T47D (cell line): ENCODE measurements at places on chromosomes 7 and 10.

- peak; percentile 66 for DNase-seq
Measured at GRCh38 chr7:45574669-45575500, 717 bp downstream of the ADCY1 start.

DNA sequence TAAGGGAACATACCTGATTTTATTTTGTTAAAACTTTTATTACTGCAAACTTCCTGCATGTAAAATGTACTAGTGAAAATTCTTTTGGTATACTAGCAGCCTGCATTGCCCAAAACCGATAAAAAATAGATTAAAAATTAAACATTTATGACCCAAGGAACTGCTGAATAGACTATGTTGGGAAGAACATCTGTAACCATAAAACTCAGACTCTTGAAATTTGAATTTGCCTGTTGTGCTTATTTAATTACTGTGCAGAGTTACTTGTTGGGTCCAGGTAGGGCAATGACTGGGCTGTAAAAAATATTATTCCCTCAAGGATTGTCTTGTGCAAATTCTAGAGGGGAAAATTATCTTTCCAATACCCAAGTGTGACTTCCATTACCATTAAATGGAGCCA lies 193.5 kb upstream of the PITRM1 start:
- DNase-seq: no peak

GRCh38 chr10:30420266-30420665 lies 13.7 kb upstream of the MAP3K8 start:
- DNase-seq: no peak

DNA sequence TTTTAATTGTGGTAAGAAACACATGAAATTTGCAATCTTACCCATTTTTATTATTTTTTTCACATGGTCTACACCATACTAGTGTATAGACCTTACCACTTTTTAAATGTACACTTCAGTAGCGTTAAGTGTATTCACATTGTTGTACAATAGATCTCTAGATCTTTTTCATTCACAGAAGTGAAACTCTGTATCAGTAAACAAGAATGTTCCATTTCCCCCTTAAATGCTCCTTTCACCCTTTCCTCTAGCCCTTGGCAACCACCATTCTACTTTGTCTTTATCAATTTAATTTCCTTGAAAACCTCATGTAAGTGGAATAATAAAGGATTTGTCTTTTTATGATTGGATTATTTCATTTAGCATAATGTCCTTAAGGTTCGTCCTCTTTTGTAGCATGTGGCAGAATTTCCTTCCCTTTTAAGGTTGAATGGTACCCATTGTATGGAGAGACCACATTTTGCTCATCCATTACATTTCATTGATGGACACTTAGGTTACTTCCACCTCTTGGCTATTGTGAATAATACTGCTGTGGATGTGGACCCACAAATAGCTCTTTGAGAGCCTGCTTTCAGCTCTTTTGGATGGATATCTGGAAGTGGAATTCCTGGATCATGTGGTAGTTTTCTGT lies 45.7 kb downstream of the SNX10 start:
- no peak for DNase-seq

DNA sequence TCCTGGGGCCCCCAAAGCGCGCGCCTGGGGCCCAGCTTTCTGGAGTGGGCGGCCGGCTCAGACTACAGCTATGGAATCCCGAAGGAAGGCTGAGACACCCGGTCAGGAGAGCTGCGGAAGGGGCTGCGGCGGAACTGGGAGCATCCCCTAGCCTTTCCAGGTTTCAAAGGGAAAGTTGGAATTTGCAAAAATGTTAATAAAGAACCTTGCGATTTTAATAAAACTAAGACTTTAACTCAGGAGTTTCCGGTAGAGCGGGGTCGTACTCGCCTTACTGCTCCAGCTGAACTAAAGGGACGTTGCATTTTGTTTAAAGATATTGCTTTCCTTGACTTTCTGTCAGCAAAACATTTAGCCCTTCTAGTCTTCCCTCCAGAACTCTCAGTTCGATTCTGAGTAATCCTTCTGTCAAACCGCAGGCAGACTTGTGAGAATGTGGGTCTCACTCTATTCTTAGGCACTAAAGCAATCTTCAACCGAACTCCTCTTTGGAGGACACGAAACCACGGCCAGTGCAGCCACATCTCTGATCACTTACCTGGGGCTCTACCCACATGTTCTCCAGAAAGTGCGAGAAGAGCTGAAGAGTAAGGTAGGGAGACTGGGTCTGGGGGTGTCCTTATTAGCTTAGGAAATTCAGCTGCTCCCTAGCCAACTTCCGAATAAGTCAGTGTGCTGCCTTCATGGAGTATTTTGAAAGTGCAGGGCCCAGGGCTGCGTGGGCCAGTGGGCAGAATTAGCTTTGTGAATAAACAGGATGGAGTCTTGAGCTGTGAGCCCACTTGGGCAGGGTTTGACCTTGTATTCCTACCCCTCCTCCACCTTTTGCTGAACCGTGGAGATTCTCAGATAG lies 1.9 kb downstream of the CYP26A1 start:
- no peak for DNase-seq

- DNase-seq: no peak
Measured at GRCh38 chr10:69265521-69265920, 12.8 kb upstream of the HK1 start.

GRCh38 chr7:80298201-80298600 lies 163.6 kb downstream of the GNAI1 start:
- no peak for DNase-seq

DNA sequence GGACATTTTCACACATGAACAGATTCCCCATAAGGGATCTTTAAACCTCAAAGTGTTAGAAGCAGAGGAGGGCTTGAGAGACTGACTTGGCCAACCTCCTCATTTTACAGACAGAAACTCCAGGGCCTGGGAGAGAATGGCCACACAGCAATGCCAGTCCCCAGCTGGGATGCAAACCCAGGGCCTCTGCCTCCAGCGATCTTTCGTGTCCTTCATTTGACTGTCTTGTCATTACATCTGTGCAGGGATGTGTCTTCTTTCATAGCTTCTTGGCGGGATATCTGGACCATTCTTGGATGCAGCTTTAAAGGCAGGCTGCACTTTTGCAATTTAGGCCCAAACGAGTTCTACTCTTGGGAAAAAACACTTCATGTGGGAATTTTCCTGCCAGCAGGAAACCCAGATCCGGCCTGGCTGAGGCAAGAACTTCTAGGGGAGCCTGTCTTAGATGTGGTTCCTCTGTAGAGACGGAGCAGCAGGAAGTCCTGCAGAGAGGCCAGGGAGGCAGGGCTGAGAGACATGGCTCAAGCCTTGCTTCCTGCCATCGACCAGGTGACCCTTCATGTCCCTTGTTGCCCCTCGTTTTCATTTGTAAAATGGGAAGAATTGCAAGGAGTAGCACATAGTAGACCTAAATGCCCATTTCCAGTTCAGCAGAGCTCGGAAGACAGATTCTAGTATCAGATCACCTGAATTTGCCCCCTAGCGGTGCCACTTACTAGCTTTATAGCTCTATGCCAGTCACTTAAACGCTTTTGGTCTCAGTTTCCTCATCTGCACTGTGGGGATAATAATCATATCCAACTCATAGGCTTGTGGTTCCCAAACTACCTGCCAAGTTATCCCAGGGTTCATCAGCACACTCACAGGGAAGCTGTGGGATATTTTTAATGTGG lies 43.9 kb upstream of the SLC29A3 start:
- no peak for DNase-seq

- no peak for DNase-seq
Measured at GRCh38 chr7:44201813-44202212, 1.0 kb downstream of the YKT6 start.
